ENCODE measurements at places on chromosomes 2 and 18.
A peak's percentile ranks its signal among the peaks of the same experiment; 100 is the strongest.

- DNase-seq = no peak
Observed at GRCh38 chr2:2874805-2875204, 502.8 kb downstream of the EIPR1 start.

DNA sequence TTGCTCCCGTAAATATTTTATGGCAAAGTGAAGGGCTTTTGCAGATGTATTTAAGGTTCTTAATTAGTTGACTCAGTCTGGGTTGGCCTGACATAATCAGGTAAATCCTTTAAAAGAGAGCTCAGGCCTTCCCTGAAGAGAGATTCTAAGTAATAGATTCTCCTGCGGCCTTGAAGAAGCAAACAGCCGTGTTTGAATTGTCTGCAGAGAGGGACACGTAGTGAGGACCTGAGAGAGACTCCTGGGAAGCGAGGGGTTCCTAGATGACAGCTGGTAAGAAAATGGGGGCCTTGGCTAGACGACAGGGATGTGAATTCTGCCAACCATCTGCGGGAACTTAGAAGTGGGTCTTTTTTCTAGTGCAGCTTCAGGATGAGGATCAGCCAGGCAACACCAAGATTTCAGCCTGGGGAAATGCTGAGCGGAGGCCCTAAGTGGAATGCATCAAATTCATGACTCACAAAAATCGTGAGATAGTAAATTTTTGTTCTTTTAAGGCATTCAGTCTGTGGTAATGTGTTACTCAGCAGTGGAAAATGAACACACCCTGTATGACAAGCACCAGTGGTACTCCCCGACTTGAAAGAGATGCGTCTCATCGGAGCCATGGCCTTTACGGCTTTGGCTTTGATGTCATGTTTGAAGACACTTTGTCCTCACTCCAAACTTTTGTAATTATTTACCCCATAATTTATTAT is 62.1 kb upstream of the SMIM21 start:
- no peak for DNase-seq

DNA sequence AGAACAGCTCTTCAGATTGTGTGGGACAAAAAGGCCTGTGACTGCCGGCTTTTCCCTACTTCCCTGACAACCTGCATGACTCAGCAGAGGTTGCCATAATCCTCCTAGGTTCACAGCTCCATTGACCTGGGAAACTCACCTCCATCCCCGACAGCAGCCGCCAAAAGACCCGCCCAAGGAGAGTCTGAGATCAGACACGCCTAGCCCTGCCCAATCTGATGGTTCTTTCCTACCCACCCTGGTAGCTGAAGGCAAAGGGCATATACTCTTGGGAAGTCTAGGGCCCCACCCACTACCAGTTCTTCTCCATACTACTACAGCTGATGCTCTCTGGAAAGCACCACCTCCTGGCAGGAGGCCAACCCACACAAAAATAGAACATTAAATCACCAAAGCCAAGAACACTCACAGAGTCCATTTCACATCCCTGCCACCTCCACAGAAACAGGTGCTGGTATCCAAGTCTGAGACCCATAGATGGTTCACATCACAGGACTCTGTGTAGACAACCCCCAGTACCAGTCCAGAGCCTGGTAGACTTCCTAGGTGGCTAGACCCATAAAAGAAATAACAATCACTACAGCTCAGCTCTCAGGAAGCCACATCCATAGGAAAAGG is 140.6 kb downstream of the NETO1 start:
- no peak for DNase-seq

GRCh38 chr18:58303363-58303762 is 259.3 kb downstream of the NEDD4L start:
- peak; percentile 41 for DNase-seq

GRCh38 chr2:152376968-152377367 is 42.0 kb downstream of the FMNL2 start:
- DNase-seq = no peak

GRCh38 chr2:16105669-16106281 is 165.4 kb downstream of the MYCN start:
- DNase-seq = no peak

DNA sequence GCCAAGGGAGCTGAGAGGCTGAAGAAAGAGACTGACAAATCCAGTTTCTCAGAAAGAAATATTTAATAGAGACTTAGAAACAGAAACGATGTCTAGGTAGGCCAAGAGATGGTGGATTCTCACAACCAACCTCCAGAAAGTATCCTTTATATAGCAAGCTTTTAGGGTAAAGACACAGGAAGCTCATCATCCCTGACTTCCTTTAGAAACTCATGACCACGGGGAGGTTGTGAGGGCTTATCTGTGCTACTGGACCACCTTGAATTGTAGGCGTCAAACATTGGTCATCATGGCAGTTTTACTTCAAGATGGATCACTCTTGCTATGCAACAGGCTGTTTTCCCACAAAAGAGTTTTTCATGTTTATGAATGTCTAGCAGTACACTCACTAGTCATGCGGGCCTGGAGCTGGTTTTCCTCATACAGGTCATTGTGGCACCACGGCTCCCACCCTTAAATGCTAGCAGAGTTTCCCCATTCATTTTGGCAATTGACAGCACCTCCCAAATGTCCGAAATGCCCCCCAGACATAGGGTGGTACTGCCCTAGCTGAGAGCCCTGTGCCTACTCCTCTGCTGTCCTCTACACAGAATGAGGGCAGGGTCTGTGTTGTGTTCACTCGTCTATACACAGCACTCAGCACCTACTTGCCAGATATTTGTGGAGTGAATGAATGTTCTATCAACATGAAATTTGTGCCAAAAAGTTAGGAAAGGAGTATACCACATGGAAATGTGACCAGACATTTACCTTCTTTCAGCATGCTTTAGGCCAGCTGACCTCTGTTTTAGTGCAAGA is 89.0 kb downstream of the TMEM247 start:
- no peak for DNase-seq

All from CD4-positive, alpha-beta T cell treated with Interleukin-12 subunit alpha and Interleukin-12 subunit beta, for 1 hour (primary cell).